ENCODE measurements at places on chromosomes 1 and 21.

GRCh38 chr1:53023546-53023945, 38.5 kb upstream of the PODN start:
- no peak for DNase-seq

- peak; percentile 8 for DNase-seq
These were observed 106.8 kb upstream of the C1orf174 start for GRCh38 chr1:4006676-4007374.

GRCh38 chr1:64061430-64062104, 141.9 kb upstream of the UBE2U start:
- DNase-seq: no peak

DNA sequence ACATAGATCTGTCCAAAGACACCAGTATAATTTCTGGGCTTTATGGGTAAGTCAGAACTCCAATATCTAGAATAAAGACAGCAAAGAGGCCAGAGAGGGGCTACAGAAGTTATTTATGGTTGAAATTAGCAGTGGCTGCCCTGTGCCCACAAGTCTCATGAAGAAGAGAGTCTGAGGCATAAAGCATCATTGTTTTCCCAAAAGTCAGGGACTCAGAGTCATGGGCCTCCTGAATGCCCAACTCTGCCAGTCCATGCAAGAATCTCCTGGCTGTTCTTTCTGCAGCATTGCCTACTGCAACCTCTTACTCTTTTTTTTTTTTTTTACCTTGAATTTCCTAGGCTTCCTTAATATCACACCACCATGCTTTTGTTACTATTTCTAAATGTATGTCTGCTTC, 49.6 kb downstream of the PLPP3 start:
- DNase-seq: no peak

DNA sequence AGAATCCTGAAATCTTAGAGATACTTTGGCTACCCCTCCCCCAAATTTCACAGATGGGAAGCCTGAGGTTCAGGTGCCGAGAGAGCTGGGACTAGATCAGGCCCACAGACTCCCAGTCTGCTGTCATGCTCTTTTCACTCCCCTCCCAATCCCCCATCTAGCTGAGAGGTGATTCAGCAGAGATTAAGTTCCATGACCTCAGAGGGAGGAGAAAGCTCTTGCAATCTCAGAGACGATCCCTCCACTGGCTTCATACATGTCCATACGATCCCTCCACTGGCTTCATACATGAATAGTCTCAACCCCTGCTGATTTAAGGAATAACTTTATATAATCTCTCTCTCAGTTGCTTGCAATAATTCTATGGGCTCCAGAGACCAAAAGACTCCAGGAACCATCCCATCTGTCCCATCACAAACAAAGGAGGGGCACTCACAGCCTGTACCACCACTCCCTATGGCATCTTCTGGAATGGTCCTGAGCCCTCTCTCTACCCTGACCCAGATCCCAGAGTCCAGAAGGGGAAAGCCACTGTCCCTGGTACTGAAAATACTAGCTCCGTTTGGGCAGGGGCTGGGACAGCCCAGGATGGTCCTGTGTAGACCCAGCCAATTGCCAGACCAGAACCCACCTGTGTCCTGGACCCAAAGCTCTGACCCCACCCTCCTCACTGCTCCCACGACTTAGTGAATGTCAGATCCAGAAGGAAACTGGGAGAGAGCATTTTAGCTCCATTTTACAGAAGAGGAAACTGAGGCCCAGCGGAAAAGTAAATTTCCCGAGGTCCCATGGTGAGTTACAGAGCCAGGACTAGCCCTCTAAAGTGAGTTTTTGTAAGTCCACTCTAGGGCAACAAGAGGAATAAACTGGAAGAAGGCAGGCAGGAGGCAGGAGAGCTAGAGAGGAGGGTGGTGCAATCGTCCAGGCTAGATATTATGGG, 27.1 kb downstream of the RIMS3 start:
- no peak for DNase-seq

All from activated CD8-positive, alpha-beta memory T cell treated with anti-CD3 and anti-CD28 coated beads, Interleukin-2, amount 50 U/mL, for 48 hours (primary cell).